ENCODE measurements at places on chromosomes 16 and 17.
A peak's percentile ranks its signal among the peaks of the same experiment; 100 is the strongest.

DNA sequence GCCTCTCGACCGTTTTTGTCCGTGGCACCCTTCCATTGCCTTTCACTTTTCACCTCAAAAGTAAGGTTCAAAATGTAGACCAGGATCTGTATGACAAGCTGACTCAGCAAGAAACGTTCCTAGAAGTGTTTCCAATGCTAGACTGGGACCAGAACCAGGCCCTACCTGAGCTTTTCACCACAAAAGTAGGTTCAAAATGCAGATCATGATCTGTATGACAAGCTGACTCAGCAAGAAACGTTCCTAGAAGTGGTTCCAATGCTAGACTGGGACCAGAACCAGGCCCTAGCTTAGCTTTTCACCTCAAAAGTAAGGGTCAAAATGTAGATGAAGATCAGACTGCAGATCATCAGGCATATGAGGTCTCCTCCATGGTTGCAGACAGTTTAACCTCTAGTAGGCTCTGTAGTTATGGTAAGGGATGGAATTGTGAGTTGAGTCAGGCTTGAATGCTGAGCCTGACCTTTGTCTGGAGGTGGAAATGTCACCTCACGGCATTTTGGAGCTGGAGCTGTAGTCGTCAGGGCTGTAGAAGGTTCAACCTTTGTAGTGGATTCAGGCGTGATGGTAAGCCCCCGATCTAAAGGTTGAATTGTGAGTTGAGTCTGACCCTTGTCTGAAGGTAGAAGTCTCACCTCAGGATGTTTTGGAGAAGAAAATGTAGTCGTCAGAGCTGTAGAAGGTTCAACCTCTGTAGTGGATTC is 50.2 kb upstream of the TMEM97 start:
- no peak overlapping the region for H3K27ac ChIP-seq
- H3K4me3 ChIP-seq: no peak overlapping the region
- H3K27me3 ChIP-seq: no peaks in the 10 kb centered on the region
- no peak for DNase-seq

- no peak for DNase-seq
- H3K4me1 ChIP-seq: peaks cover 11% of the 10 kb centered on the region
- H3K4me3 ChIP-seq: no peak overlapping the region
Measured at GRCh38 chr17:13476720-13477119, 125.0 kb downstream of the HS3ST3A1 start.

- H3K4me3 ChIP-seq: peak overlapping the region; percentile 3
- no peak for DNase-seq
- H3K27ac ChIP-seq: no peak overlapping the region
- peaks cover 28% of the 10 kb centered on the region for H3K4me1 ChIP-seq
- peaks cover 7% of the 10 kb centered on the region for H3K27me3 ChIP-seq
Measured at GRCh38 chr16:10180771-10181163, 1.5 kb downstream of the GRIN2A start.

- no peak overlapping the region for H3K4me3 ChIP-seq
- H3K27me3 ChIP-seq: no peaks in the 10 kb centered on the region
- H3K27ac ChIP-seq: no peak overlapping the region
- no peaks in the 10 kb centered on the region for H3K36me3 ChIP-seq
- DNase-seq: no peak
Measured at GRCh38 chr17:81196505-81197408, 26.0 kb downstream of the CEP131 start.

DNA sequence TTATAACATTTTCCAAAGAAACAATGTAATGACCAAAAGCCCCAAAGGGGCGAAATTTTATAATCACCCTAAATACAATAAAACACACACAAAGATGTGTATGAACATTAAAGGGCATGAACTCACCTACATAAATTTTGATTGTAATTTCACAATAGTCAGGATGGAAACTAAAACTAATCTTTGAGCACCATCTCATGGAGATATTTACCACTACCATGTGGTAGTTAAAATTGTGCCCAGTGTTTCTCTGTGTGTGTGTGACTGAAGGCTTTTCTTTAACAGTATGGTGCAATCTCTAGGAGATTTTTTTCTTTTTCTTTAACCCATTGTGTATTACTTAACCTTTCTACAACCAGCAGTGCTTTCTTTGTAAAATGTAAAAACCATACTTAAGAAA is 19.7 kb upstream of the MEIOC start:
- H3K36me3 ChIP-seq: no peaks in the 10 kb centered on the region
- no peak overlapping the region for H3K4me3 ChIP-seq
- H3K27ac ChIP-seq: no peak overlapping the region
- no peaks in the 10 kb centered on the region for H3K4me1 ChIP-seq
- no peaks in the 10 kb centered on the region for H3K27me3 ChIP-seq
